GM06990 (cell line): ENCODE measurements at places on chromosomes 11 and 22.
A peak's percentile ranks its signal among the peaks of the same experiment; 100 is the strongest.

- DNase-seq: peak; percentile 80
Observed at GRCh38 chr11:64846998-64847666, 2.7 kb upstream of the CDC42BPG start.

DNA sequence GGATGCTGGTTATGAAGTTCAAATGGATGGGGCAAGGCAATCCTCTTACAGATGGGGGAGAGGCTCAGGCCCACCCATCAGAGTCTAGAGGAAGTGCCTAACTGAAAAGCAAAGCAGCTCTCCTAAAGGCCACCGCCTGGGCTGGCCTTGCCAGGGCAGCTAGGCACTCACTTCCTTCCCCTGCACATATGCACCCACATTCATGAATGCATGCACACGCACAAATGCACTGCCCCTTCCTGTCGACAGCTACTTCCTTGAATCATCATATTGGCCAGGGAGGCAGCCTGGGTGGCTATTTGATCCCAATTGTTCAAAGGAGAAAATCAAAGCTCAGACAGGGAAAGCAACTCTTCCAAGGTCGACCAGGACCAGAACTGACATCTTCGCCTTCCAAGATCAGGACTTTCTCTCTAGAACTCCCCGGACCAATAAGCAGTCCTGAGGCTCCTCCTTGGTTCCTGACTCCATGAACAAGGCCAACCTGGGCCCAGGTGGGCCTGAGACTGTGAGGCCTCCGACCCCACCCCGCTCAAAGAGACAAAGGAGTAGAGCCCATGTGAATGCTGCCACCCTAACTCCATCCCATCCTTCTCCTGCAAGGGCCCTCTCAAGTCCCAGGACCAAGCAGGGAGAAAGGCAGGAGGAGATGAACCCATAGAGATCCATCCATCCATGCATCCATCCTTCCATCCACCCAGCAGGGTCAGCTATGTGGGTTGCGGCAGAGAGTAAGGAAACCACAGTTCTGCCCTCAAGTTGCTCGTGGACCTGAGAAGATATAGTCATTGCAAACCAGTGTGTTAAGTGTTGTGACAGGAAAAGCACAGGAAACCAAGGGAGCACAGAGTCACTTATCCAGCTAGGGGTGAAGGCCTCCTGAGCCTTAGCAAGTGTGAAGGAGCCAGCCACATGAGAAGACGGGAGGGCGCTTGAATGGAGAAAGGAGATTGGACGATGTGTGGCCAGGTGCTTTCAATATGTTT, 35.4 kb upstream of the LMO1 start:
- DNase-seq: no peak

GRCh38 chr11:79461144-79461543, 20.3 kb upstream of the TENM4 start:
- DNase-seq: no peak

DNA sequence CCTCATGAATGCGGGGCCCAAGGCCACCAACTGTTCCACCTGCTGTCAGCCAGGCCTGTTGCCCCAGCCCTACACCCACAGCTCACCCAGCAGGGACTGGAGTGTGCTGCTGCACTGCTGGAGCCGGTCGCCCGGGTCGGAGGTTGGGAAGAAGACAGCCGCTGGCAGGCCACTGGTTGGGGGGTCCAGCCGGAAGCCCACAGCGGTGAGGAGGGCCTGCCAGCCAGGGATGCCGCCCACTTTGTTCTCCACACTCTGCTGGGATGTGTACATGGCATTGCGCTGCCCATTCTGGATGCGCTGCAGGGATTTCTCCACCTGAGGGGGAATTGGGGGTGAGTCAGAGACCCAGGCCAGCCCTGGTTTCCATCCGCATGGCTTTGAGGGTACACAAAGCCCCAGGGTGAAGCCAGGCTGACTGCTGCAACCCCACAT, 74.2 kb upstream of the PITPNB start:
- DNase-seq: no peak

- no peak for DNase-seq
Observed at GRCh38 chr11:2436013-2436520, 8.2 kb downstream of the TRPM5 start.

- no peak for DNase-seq
Observed at GRCh38 chr11:48248902-48249301, 4.0 kb downstream of the OR4X2 start.

- peak; percentile 80 for DNase-seq
Observed at GRCh38 chr11:33735271-33736147, 714 bp downstream of the CD59 start.
